Hindlimb muscle (tissue), 1 donor: ENCODE measurements at places on chromosomes 1 and 21. TPM values are rescaled to one million over a fixed set of nuclear protein-coding genes. Genes with fewer than 3 reads are reported as not detected.

- no peak for DNase-seq
These were observed 73.8 kb downstream of the APP start for GRCh38 chr21:26096494-26097371.

Gene KCNE2
- polyA plus RNA-seq = 0.75 TPM

Gene EFNA1
- polyA plus RNA-seq = 24.7 TPM

GRCh38 chr1:119220991-119221390 is 80.5 kb upstream of the WARS2 start:
- DNase-seq = no peak

Gene RASSF5
- 7.4 TPM for polyA plus RNA-seq

Gene IQGAP3
- polyA plus RNA-seq = 6.7 TPM

Gene CLDN17
- polyA plus RNA-seq = not detected
